ENCODE measurements at places on chromosomes 4 and X. TPM values are rescaled to one million over a fixed set of nuclear protein-coding genes. Genes with fewer than 3 reads are reported as not detected.

The BEX1 gene
- 8.0 TPM for total RNA-seq

The AKAP14 gene
- not detected for total RNA-seq

The IL9R gene
- total RNA-seq = not detected

The NOCT gene
- 9.7 TPM for total RNA-seq

The HTT-AS gene
- total RNA-seq = not detected

The TMEM35A gene
- total RNA-seq = 0.23 TPM

The EFNB1 gene
- 25.1 TPM for total RNA-seq

The CT45A5 gene
- total RNA-seq = not detected

The DDX53 gene
- not detected for total RNA-seq

The PCYT1B gene
- total RNA-seq = 11.1 TPM

The NPNT gene
- 5.5 TPM for total RNA-seq

The STK32B gene
- total RNA-seq = 0.25 TPM

The MID1 gene
- total RNA-seq = 39.9 TPM

The SOD3 gene
- total RNA-seq = 70.3 TPM

The FRMPD4 gene
- 0.33 TPM for total RNA-seq

The GPR82 gene
- 0.49 TPM for total RNA-seq

The APELA gene
- total RNA-seq = not detected

The SHISA3 gene
- total RNA-seq = 9.4 TPM

The MGARP gene
- 1.8 TPM for total RNA-seq
